T-helper 2 cell (primary cell): ENCODE measurements at places on chromosomes 6 and 20.

DNA sequence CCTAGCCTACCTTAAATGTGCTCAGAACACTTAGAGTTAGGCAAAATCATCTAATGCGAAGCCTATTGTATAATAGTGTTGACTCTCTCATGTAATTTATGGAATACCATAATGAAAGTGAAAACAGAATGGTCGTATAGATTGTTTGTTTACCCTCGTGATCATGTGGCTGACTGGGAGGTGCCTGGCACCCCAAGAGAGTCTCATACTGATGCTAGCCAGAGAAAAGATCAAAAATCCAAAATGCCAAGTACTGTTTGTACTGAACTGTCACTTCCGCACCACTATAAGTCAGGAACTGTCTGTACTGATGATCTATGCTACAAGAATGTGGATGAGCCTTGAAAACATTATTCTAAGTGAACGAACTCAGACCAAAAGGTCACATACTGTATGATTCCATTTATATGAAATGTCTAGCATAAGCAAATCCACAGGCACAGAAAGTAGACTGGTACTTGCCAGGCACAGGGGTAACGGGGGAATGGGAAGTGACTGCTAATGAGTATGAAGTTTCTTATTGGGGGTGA, 22.4 kb downstream of the ZMYND8 start:
- DNase-seq, result no peak

- no peak for DNase-seq
Observed at GRCh38 chr6:45445749-45446549, 68.2 kb upstream of the SUPT3H start.

DNA sequence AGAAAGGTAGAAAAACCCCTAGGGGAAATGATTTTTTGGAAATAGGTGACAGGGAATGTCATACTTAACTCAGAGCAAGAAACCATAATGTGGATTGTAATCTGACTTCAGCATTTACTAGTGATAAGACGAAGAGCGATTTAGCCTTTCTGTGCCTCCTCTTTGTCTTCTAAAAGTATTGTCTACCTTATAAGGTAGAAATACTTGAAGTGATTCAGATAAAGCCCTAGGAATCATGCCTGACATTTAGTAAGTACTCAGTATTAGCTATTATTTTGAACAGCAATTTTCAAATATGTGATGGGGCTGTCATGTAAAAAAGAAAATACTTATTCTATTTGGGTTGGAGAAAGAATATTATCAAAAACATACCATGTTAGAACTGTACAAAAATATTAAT, 525.9 kb upstream of the EYS start:
- no peak for DNase-seq

GRCh38 chr6:163965426-163966348, 551.2 kb downstream of the QKI start:
- DNase-seq, result no peak

DNA sequence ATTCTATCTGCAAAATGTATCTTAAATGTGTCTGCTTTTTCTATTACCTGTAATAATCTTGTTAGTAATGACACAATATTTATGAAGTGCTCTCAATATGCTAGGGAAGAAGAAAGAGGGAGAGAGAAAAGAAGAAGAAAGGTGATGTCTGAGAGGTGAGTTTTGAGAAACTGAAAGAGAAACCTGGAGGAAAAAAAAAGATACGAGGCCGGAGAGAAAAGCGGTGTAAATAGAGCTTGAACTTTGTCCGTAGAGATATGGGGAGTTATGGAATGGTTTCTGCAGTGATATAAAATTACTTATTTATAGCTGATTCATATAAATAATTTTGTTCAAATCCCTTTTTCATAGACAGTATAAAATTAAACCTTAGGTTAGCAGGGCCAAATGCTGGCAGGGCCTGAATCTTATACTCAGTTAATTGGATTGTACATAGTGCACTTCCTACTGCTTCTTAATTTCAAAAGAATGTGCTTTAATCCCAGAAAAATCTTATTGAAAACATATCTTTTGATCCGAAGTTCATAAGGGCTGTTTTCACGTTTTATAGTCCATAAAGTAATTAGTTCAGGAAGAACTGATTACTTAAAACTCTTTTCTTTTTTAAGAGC, 43.0 kb downstream of the MYB start:
- DNase-seq, result no peak

GRCh38 chr20:19692685-19693119, 65.4 kb upstream of the RIN2 start:
- peak; percentile 29 for DNase-seq

DNA sequence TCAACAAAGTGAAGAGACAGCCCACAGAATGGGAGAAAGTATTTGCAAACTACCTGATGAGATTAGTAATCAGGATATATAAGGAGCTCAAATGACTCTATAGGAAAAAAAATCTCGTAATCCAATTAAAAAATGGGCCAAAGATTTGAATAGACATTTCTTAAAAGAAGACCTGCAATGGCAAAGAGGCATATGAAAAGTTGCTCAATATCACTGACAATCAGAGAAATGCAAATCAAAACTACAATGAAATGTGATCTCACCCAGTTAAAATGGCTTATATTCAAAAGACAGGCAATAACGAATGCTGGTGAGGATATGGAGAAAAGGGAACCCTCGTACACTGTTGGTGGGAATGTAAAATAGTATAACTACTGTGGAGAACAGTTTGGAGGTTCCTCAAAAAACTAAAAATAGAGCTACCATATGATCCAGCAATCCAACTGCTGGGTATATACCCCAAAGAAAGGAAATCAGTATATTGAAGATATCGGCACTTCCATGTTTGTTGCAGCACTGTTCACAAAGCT, 65.0 kb downstream of the TOX2 start:
- DNase-seq, result no peak

GRCh38 chr20:38129248-38129865, 35.7 kb downstream of the TGM2 start:
- DNase-seq, result no peak

GRCh38 chr20:24703284-24703610, 233.8 kb downstream of the SYNDIG1 start:
- no peak for DNase-seq

GRCh38 chr6:17912521-17912920, 74.9 kb downstream of the KIF13A start:
- no peak for DNase-seq

DNA sequence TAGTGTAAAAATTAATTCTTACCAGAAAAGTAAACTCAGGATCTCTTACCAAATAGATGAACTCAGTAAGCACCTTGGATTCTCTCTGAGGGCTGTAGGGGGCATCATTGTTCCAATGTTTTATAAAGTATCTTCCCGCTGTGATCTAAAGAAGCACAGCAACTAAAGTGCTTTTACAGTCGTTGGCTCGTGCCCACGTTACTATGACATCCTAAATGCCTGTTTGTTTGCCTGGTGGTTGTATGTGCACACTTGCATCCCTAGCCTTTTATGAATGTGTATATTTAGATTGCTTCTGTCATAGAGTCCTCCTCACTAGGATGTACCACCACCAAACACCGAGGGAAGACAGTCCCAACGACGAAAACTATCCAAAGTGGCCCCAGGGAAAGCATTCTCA, 34.5 kb downstream of the SLX4IP start:
- peak; percentile 76 for DNase-seq

- no peak for DNase-seq
Observed at GRCh38 chr6:18654821-18655220, 267.7 kb downstream of the RNF144B start.

GRCh38 chr6:108526739-108527174, 34.0 kb upstream of the FOXO3 start:
- no peak for DNase-seq
